ENCODE measurements at places on chromosomes 4 and X.
A peak's percentile ranks its signal among the peaks of the same experiment; 100 is the strongest.

DNA sequence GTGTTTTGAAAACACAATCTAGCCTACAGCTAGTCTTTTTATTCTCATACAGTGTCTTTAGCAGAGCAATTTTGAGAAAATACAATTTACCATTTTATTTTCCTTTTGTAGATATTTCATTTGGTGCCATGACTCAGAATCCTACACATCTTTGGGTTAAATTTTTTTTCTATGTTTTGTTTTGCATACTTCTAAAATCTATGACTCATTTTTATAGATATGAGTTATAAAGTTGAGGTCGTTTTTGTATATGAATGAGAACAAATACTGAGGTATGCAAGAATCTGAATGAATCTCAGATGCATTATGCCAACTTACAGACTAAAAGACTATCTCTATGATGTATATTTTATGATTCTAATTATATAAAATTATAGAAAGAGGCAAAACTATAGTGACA lies 206.5 kb upstream of the ANXA10 start:
- no peak for DNase-seq

DNA sequence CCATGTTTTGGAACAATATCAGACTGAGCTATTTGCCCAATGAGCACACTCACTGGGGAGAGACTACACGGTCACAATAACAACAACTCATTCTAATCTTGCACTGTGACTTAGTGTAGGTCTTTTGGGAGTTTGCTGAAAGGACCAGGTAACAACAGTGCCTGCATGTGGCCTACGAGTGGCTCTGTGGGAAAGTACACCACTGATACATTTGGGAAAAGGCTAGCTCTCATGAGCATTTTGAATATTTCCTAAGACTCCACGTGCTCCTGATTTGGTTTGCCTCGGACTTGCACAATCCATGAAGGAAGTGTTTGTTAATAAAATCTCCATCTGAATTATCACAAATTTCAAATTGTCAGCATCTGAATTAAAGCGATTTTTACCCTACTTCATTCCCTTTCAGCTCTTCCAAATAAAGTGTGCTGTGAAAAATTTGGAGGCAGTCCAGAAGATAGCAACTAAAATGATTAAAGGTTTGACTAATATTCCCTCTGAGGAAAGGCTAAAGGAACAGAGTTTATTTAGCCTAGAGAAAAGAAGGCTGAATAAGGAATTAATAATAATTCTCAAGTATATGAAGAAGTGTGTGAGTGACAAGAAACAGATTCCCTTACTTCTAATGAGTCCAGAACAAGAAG lies 406.4 kb downstream of the PPARGC1A start:
- no peak for DNase-seq

GRCh38 chrX:47562615-47563243 lies 1.7 kb downstream of the ARAF start:
- no peak for DNase-seq

GRCh38 chr4:110055158-110055768 lies 142.6 kb downstream of the EGF start:
- peak; percentile 52 for DNase-seq

DNA sequence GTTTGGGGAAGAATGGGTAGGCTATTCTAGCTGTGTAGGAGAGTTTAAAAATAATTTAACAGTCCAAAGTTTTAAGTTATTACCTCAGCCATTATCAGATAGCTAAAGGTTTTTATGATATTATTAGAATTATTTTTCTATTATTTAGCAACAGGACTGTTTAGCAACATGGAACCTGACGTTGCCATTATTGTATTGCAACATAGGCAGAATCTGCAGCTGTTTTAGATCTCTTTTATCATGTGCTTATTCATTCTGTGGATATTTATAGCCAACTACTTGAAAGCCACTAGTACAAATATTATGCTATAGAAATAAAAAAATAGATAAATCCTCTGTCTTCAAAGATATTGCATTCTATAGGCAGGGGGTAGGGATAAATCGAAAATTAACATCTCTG lies 382.0 kb upstream of the TRAM1L1 start:
- no peak for DNase-seq

- DNase-seq = no peak
Observed at GRCh38 chr4:139484783-139485311, 30.9 kb downstream of the RAB33B start.

DNA sequence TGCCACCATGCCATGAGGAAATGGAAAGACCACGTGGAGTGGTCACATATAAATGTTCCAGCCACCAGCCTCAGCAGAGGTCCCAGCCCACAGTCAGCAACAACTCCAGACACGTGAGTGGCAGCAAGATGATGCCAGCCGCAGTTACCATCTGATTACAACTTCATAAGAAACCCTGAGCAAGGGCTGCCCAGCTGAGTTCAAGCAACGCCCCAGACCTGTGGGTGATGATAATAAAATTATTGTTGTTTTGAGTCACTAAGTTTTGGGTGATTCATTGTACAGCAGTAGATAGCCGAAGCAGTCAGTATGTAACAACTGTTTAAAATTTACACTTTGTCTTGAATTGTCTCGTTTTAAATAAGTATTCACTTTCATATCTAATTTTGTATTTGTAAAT lies 5.8 kb upstream of the CCNG2 start:
- DNase-seq = no peak

DNA sequence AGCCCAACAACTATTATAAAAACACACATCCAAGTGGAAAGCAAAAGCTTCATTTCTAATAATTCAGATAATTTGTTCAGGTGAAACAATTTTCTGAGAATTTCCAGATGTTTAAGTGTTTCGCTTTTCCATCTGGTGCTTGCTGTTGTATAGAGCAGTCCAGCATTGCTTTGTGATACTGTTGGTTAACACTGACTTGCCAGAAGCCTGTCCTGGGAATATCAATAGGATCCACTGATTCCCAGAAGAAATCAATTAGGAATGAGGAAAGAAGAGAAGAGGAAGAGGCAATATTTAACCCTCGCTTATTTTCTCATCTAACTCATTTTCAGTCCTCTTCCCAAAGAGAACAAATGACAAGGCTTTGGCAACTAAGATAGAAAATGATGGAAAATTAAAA lies 94.9 kb upstream of the DDIT4L start:
- DNase-seq = no peak

DNA sequence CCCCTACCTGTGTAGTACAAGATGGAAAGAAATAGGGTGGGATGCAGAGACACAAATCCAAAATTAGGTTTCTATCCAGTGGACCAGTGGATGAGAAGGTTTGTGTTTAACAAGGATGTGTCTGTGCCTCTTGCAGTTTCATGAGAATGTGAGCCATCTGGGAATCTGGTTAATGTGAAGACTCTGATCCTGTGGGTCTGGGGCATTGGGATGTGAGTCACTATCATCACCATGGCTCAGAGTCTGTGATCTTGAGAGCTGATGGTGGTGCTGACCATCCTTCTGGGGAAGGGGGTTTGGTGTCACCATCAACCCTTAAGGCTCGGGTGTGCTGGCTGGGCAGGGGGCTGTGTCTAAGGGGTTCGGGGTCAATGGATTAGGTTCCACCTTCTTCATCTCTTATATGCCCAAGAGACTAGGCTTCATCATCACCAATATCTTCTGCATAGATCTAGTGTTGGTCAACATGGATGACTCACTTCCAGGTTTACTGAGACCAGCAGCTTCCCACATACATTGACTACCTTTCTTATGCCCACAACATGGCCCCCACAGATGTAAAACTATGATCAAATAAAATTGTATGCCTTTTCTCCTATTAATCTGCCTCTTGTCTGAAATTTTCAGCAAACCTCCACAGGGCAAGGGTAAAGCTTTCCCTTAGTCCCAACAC lies 65.7 kb upstream of the MID1 start:
- no peak for DNase-seq

DNA sequence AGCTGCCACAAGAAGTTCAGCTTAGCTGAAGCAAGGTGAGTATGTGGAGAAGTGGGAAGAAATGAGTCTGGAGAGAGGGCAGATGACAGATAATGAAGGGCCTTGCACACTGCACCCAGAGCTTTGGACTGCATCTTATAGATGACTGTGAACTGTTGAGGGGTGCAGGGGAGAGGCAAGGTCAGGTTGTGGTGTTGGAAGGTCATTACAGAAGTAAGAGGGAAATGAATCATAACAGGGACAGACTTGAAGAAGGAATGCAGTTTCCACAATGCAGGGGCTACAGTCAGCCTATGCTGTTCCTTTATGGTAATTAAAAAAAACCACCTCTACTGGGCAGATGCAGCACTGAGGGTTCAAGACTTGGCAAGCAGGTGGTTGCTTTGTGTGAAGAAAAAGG lies 4.8 kb upstream of the IGFBP7 start:
- DNase-seq = no peak

DNA sequence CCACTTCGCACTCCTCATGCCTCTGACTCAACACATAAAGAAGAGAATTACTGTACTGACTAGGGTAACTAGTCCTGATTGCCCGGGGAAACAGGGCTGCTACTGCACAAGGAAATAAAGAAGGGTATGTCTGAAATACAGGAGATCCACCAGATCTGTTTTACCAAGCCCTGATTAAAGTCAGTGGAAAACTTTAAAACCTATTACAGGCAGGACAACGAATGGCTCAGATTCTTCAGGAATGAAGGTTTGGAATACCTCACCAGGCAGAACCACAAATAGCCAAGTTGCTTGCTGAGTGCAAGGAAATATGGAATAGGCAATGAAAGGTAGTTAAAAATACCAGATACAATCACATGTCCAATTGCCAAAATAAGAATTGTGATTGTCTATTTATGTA lies 17.3 kb downstream of the LAMTOR3 start:
- DNase-seq = no peak

GRCh38 chrX:103687696-103688201 lies 1.2 kb upstream of the MORF4L2 start:
- DNase-seq = peak; percentile 9

GRCh38 chr4:77893451-77893850 lies 30.8 kb downstream of the MRPL1 start:
- DNase-seq = peak; percentile 16

- peak; percentile 29 for DNase-seq
Observed at GRCh38 chr4:104772849-104773248, 278.2 kb upstream of the CXXC4 start.

DNA sequence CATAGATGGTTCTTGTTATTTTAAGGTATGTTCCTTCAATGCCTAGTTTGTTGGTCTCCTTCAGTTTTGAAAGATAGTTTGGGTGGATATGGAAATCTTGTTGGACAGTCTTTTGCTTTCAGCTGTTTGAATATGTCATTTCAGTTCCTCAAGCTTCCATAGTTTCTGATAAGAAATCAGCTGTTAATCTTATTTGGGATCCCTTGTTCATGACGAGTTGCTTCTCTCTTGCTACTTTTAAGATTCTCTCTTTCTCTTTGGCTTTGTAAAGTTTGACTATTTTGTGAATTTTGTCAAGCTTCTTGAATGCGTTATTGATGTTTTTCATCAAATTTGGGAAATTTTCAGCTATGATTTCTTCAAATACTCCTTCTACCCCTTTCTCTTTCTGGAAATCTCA lies 129.5 kb downstream of the GNL3L start:
- no peak for DNase-seq

DNA sequence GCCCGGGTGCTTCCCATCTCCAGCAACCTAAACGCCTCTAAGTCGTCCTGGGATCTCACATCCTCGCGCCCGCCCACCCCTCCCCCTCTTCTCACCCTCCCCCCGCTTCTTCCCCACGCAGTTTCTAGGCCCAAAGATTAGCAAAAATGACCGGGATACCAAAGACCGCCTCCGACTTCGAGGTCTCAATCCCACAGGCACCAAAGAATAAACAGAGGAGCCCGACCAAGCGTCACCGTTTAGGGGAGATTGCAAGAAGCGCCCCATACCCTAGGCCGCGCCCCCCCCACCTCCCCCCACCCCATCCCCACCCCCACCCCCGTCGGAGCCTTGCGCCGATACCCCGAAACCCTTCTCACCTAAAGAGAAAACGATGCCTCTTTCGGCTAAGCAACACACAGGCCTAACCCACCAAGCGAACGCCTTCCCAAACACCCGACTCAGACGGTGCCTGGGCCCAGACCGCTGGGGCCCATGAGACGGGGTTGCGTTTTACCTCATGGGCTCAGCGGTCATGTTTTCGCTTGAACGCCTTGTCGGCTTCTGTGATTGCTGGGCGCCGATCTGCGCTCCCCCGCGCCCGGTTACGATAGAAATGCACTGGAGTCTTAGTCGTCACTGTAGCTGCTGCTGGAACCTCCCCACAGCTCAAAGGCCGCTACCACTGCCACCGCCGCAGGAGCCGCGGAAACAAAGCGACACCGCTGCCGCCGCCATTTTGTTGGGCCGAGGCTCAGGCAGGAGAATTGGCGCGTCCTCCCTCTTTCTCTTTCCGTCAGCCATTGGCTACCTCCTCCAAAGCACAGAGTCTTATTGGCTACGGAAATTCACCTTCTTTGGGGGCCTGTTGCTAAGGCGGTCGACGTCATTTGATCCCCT lies at the start of gene ATRX:
Gene ATRX (minus strand): TSS at position 731 of the 879 bp plus-strand sequence. CDS start 215 bp downstream, at position 516.
- peak; percentile 81 for DNase-seq

- no peak for DNase-seq
Observed at GRCh38 chrX:139776599-139776998, 68.6 kb upstream of the MCF2 start.

- DNase-seq = no peak
Observed at GRCh38 chr4:6826781-6827508, 44.4 kb downstream of the KIAA0232 start.

DNA sequence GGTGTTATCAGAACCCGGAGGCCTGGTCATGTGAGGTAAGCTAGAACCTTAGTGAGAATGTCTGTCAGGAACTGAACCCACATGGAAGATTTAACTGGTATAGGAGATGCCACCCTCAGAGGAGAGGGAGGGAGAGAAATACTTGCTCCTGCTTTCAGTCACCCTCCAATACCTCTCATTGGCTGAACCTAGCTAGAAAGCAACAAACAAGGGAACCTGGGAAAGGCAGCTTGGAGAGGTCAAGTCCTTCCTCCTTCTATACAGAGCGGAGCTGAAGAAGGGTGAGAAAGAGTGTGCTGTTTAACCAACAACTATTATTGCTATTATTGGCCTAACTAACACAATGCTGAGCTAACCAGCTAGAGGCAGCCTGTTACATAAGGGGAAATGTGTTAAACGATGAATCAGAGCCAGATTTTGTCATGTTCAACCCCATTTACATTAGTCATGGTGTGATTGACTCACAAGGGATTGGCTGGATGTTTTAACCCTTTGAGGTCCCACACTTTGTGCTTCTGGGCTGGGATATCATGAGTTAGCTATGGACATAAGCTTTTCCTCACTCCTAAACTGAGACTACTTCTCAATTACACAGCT lies 96.5 kb upstream of the ESX1 start:
- DNase-seq = no peak
